ENCODE measurements at places on chromosomes 12 and 14.

DNA sequence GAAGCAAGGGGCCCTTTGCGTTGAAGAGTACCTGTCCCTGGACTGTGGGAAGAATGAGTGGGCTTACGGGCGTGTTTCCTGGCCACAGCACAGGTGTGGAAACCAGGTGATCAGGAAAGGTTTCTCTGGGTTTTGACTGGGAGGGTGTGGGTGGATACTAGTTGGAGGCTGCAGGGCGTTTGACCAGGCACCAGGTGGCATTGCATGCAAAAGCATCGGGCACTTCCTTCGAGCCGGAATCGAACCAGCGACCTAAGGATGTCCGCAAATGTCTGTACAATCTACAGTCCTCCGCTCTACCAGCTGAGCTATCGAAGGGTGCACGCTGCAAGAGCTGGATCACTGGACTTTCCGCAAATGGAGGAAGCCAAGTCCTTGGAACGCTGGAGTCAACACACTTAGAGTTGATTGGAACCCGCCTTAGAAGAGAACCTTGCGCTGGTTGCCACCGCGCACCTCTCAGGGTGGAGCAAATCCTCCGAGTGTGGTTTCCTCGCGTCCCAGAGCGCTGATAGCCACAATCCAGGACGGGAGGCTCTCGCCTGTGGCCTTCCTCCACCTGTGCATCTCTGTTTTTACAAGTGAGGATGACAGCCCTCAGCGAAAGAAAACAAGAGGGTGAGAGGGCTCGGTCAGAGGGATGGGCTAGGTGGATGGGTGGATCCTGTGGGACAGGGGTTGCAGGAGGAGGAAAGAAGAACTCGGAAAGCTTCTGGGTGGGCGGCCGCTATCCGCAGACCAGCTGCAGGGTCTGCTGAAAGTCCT lies 21.2 kb upstream of the RNASE4 start:
- DNase-seq, result peak; percentile 42

- DNase-seq, result no peak
Measured at GRCh38 chr12:125734137-125734536, 668.9 kb downstream of the AACS start.

GRCh38 chr14:22864979-22865378 lies 6.6 kb upstream of the LRP10 start:
- DNase-seq, result no peak

GRCh38 chr14:65810322-65810721 lies 397.8 kb downstream of the FUT8 start:
- DNase-seq, result no peak

GRCh38 chr12:6382371-6382770 lies 1.6 kb upstream of the LTBR start:
- no peak for DNase-seq

- DNase-seq, result peak; percentile 26
Measured at GRCh38 chr12:117134059-117134458, 34.8 kb upstream of the TESC start.

GRCh38 chr14:80906946-80907345 lies 34.6 kb downstream of the CEP128 start:
- DNase-seq, result no peak

DNA sequence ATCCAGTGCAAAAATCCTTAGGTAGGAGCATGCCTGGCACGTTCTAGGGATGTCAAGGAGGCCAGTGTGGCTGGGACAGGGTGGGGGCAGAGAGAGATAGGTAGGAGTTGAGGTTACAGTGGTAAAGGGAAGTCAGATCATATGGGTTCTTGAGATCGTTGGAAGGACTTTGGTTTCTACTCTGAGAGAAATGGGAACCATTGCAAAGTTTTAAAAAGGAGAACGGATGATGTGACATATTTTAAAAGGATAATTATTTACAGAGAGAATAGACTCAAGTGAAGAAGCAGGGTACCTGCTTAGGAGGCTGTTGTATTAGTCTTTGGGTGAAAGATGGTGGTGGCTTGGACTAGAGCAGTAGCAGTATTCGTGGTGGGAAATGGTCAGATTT lies 47.6 kb upstream of the ATP2B1 start:
- DNase-seq, result no peak

DNA sequence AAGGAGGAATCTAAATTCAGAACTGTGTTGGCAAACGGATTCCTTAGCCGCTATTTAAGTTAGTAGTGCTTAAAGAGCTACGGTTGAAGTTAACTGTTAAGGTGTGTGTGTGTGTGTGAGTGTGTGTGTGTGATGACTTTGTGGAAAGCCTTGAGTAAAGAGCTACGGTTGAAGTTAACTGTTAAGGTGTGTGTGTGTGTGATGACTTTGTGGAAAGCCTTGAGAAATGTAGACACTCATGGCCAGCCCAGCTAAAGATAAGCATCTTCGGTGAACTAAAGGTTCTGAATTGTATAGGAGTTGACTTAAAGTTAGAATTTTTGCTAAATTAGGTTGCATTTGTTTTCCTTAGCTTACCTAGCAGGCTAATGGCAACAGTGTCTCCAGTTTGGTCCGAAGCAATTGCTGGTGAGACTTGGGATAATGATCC lies 1.4 kb downstream of the KTN1 start:
- no peak for DNase-seq

- DNase-seq, result no peak
Measured at GRCh38 chr12:74108729-74109128, 428.9 kb upstream of the ATXN7L3B start.

DNA sequence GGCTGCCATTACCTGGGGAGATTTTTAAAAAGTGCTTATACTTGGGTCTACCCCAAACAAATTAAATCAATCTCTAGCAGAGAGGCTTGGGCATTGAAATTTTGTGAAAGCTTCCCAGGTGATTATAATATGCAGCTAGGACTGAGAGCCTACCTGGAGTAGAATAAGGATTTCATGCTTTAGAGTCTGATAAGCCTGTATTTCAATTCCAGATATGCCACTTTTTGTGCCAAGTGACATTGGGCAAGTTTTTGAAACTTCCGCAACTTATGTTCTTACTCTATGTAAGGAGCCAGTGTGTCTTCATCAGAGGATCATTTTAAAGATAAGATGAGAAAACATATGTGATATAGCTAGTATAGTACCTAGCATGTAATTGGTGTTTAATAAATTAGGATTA lies 159.8 kb upstream of the LRIG3 start:
- no peak for DNase-seq

- DNase-seq, result no peak
Measured at GRCh38 chr12:3145033-3145432, 67.9 kb downstream of the TSPAN9 start.

DNA sequence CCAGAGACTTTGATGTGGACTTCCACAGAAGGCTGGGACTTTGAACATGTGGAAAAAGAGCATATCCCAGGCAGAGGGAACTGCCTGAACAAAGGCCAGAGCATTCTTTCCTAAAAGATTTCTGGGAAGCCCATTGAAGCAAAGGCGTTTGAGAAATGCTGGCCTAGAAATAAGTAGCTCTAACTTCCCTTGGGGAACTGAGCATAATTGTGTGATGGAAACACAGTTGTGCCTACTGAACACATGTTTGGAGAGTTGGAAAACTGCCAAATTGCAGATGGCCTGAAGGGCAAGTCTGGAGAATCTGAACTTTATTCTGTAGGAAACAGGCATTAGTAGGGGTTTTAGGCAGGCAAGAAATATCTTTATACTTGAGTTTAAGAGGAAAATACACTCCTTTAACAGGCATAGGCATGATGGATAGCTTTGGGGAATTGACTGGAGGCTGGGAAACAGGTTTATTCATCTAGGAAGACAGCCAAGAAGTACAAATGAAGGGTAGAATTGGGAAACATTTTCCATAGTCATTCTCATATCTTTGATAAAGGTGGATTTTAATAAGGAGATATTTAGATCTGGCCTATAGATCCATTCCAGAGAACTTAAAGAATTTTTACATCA lies 134.1 kb downstream of the TPH2 start:
- no peak for DNase-seq

- no peak for DNase-seq
Measured at GRCh38 chr14:92813201-92813600, 19.1 kb downstream of the GOLGA5 start.

DNA sequence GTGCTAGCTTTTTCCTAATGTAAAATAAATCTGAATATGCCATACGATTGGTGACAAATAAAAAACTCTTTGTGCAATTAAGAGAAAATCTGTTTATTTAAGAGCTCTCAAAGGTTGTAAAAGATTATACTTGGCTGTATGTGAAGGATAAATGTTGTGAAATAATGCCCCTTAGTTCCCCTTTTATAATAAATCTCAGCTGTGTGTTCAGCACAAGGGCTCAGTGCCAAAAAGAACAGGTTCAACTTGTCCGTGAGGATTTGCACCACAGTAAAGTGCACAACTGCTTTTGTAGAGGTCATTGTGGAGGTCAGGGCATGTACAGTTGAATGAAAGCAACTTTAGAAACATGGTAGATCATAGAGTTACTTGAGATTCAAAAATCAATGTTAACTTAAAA lies 118.6 kb downstream of the TRMT5 start:
- DNase-seq, result no peak

- DNase-seq, result no peak
Measured at GRCh38 chr12:31033146-31033545, 40.5 kb upstream of the DDX11 start.

DNA sequence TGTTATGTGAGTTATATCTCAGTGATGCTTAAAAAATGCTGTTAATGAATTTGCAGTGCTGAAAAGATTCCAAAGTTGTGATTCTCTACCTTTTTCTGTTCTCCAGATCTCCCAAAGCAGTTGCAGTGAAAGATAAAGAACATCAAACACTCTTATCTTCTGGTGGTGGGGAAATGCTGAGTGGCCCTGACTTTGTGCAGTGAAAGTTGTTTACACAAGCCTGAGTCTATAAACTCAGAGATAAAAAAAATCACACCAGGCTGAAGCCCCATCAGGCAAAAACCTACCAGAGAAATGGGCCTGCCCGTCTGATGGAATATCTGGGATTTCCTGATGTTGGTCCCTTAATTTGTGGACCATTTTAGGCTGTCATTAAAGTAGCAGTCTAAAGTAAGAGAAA lies 46.1 kb downstream of the RASSF3 start:
- DNase-seq, result no peak

DNA sequence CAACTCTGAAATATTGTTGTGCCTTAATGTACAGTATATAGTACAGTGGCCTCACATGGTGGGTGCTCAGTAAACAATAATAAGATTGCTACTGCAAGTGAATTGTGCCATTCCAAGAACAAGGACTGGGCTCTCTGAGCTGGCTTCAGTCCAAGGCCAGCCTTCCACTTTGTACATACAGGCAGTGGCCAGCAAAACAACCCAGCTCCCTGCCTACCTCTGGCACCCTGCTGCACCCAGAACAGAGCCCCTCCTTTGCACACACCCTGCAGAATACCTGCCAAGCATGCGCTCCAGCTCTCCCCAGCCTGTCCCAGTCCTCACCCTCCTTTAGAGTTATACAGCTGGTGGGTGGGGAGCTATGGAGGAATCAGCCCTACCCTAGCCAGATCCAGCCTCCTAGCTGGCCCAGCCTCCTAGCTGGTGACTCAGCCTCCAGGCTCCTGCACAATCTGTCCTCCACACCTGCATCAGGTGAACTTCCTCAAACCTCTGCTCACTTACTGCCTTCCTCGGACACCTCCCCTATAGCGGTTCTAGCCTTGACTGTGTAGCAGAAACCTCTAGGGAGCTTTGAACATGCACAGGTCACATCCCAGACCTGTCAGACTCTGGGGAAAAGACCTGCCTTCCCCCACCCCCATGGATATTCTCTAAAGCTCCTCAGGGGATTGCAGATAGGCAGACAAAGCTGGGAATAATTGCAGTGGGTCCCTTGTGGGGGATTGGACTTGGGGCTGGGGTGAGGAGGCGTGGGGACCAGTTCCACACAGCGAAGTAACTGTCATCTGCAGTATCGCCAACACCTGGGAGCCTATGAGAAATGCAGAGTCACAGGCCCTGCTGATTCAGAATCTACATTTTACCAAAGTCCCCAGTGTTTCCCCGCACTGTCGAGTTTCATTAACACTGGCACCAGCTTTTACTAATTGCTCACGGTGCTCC lies 17.9 kb downstream of the ZDHHC22 start:
- no peak for DNase-seq

GRCh38 chr12:124992874-124993625 lies 395 bp upstream of the BRI3BP start:
- DNase-seq, result peak; percentile 53

- DNase-seq, result no peak
Measured at GRCh38 chr14:72636871-72637270, 257.0 kb downstream of the DPF3 start.

DNA sequence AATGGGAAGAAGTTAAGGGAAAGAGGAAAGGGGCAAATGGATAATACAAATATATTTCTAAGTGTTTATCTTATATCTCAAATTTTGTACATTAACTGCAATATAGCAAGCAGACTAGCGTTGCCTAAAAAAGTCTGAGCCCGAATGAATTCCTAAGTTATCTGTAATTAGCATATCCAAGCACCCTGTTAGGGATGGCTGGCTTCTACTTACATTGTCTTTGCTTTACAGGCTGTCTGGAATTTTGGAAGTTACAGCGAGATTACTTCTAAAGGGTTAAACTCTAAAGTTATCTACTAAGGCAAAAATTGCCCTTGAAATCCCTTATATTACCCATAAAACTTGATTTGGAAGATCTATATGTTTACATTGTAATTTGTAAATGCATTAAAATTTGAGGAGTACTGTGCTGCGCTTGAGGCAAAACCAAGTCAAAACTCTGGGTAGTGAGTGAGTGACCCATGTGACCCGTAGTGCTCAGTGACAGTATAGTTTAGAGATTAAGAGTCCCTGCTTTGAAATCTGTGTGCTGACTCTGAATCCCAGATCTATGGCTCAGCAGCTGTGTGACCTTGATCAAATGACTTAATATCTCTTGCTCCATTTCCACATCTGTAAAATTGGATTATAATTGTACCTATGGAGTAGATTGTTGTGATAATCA lies 17.3 kb upstream of the LIN7A start:
- DNase-seq, result no peak

DNA sequence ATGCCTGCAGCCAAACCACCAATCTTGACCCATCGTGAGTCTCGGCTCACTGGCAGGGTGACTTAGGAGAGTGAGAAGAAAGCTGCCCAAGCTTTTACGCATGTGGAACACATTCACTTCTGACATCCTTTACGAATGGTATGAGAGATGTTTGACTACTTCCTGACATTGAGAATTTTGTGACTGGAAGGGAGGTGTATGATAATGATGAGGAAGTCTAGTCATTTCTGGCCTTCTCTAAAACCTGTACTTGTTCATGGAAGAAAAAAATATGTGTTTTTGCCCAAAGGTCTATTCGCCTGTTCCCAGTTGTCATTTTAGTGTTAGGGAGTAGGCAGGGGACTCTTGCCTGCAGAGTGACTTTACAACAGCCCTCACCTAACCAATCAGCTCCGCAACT lies 227.2 kb upstream of the ATP2B1 start:
- DNase-seq, result no peak

DNA sequence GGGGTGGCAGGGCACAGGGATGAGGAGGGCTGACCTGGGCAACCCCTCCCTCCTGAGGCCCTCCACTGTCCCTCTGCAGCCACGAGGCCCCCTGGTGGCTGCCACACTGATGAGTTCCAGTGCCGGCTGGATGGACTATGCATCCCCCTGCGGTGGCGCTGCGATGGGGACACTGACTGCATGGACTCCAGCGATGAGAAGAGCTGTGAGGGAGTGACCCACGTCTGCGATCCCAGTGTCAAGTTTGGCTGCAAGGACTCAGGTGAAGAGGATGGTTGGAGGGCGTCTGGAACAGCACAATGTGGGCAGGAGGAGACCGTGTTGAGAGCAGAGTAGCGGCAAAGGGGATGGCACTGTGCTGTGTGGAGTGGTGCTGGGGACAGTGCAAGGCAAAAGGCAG lies 25.7 kb upstream of the LRP1-AS start:
- DNase-seq, result no peak
